Activated B cell treated with CpG ODN at 0.5 μM for 24 hours (primary cell): ENCODE measurements at places on chromosomes 2 and 18. TPM values are rescaled to one million over a fixed set of nuclear protein-coding genes. Genes with fewer than 3 reads are reported as not detected.

ABCB11 gene
- total RNA-seq, result 0.05 TPM in 1 of 2 replicates, not detected in the other

- H3K4me3 ChIP-seq, result no peak overlapping the region
- no peak for DNase-seq
- H3K27ac ChIP-seq, result no peak overlapping the region
- peaks cover 25% of the 10 kb centered on the region for H3K36me3 ChIP-seq
- H3K4me1 ChIP-seq, result peaks cover 20% of the 10 kb centered on the region
- H3K27me3 ChIP-seq, result no peaks in the 10 kb centered on the region
Measured at GRCh38 chr2:201059961-201060755, 11.3 kb downstream of the HYCC2 start.

DNA sequence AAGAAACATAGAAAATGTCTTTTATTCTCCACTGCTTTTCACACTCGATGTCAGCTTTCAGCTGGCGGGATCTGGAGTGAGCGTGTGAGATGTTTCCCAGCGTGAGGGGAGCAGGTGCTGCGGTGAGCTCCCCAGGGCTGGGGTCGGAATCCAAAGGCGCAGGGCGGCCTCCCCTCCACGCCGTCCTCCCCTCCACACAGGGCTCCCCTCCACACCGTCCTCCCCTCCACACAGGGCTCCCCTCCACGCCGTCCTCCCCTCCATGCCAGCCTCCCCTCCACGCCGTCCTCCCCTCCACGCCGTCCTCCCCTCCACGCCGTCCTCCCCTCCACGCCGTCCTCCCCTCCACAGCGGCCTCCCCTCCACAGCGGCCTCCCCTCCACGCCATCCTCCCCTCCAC is 26.9 kb upstream of the KCNG2 start:
- H3K36me3 ChIP-seq, result peaks cover 2% of the 10 kb centered on the region
- no peak overlapping the region for H3K27ac ChIP-seq
- H3K4me1 ChIP-seq, result no peaks in the 10 kb centered on the region
- H3K4me3 ChIP-seq, result no peak overlapping the region

CNDP1 gene
- 0.15 and 0.33 TPM in 2 replicates for total RNA-seq

- no peak for DNase-seq
- no peaks in the 10 kb centered on the region for H3K27me3 ChIP-seq
- H3K27ac ChIP-seq, result no peak overlapping the region
- no peak overlapping the region for H3K4me3 ChIP-seq
- H3K4me1 ChIP-seq, result no peaks in the 10 kb centered on the region
Measured at GRCh38 chr2:137670111-137670510, 294.2 kb upstream of the HNMT start.

DNA sequence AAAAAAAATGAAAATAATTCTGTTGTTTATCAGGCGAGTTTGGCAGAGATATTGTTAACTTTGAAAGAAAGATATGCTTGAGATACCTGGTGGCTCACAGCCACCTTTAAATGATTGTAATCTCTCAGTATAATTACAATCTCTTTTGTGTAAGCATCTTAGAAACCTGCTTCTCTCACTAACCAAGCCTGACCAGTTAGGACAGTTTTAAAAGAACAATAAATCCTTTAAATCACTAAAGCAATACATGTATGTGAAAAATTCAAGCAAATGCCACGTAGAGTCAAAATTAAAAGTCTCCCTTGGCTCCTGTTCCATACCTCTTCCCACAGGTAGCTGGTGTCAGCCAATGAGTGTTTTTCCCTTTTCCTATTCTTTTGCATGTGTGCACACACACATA is 15.7 kb upstream of the SGPP2 start:
- peaks cover 4% of the 10 kb centered on the region for H3K27me3 ChIP-seq
- DNase-seq, result no peak
- no peaks in the 10 kb centered on the region for H3K4me1 ChIP-seq
- H3K4me3 ChIP-seq, result no peak overlapping the region
- H3K36me3 ChIP-seq, result peaks cover 1% of the 10 kb centered on the region
